GM19239 (cell line): ENCODE measurements at places on chromosomes 7 and 10.

DNA sequence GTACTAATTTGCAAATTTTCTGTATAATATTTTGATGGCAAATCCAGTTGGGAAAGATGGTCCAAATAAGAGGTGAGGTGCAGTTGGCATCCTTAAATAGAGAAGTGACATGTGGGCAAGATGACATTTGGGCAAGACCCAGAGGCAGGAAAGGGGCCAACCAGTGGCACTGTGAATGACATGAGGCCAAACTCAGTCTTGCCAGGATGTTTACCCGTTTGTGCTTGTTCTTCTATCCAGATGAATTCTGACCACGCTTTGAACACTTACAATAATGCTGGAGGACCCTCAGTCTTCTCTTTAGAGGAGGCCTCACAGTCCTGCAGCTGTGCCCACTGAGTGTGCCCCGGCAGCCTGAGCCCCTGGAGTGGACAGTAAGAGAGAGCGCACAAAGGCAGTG lies 45.1 kb downstream of the KCNMA1 start:
- no peak for DNase-seq

GRCh38 chr7:108253275-108254044 lies 123.3 kb upstream of the LAMB4 start:
- DNase-seq = no peak

DNA sequence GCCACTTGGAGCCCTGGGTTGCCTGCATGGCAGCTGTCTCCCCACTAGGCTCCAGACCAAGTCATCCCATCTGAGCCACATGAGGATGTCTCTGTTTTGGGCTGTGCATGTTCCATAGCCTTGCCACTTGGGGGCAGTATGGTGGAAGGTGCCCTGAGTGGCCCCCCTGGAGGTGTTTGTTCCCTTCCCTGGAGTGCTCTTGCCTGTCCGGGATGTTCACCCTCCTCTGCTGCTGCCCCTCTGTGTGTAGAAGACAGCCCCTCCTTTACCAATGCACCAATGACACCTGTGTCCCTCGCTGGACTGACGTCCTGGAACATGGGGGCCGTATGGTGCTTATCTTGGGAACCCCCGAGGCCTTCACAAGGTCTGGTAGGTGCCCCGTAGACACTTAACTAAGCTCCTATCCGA lies 100.2 kb downstream of the ACTR3B start:
- DNase-seq = no peak

- DNase-seq = no peak
These were observed 165.6 kb downstream of the ZEB1 start for GRCh38 chr10:31484431-31485135.

GRCh38 chr7:43038254-43038653 lies 74.2 kb upstream of the HECW1 start:
- no peak for DNase-seq

DNA sequence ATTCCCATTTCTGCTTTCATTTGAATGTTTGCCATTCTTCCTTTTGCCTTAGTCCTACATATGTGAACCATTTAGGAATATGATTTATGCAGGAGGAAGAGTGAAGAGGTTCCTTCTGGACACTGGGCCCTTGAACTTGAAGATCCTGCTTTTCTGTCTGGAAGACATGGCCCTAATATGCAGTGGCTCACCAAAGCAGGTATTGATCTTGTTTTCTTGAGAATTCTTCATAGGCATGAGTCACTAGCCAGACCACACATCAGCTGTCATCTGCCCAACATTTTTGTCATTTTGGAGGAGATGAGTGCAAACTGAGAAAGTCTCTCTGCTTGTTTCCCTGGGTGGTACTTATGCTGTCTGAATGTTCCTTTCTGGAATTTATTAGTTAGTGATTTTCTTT lies 382.6 kb downstream of the LRMDA start:
- DNase-seq = no peak

GRCh38 chr7:21675255-21675654 lies 132.4 kb downstream of the DNAH11 start:
- DNase-seq = no peak

DNA sequence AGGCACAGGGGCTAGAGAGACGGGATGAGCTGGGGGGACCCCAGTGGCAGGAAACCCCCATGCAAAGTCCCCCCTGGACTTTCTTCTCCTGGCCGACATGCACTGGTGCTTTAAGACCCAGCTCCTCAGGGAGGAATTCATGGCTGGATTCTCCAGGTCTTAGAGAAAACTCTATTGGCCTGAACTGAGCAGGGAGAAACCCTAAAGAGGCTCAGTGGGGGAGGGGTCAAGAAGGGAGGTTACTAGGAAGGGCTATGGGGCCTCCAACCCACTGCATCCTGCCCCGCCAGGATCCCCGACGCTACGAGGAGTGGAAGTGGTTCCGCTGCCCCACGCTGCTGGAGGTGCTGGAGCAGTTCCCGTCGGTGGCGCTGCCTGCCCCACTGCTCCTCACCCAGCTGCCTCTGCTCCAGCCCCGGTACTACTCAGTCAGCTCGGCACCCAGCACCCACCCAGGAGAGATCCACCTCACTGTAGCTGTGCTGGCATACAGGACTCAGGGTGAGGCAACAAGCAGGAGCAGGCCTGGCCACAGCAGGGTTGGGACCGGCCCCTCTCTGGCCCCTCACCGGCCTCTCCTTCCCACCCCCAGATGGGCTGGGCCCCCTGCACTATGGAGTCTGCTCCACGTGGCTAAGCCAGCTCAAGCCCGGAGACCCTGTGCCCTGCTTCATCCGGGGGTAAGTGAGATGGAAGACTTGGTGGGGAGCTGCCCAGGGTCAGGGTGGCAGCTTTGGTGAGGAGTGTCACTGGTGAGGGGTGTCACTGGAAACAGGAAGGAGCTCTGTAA lies 13.8 kb downstream of the ATG9B start:
- no peak for DNase-seq
